ENCODE measurements at places on chromosomes 11 and 22.

DNA sequence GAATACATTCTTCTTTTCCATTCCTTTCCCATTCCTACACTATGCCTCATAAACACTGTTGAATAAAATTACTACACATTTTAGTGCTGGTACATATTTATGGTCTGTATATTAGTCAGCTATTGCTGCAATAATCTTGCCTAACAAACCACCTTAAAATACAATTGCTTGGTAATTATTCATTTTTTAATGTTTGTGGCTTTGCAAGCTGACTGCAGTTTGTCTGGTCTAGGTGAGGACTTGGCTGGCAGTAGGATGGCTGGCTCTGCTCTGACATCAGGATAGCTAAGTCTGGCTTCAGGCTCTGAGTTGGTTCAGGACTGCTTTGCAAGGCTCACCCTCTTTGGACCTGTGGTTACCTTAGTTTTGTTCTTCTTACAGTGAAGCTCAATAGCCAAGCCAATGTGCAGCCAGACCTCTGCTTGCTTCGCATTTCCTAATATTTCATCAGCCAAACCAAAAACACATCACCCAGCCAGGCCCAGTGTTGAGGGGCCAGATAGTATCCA is 913.4 kb upstream of the RAG2 start:
- no peak for DNase-seq

DNA sequence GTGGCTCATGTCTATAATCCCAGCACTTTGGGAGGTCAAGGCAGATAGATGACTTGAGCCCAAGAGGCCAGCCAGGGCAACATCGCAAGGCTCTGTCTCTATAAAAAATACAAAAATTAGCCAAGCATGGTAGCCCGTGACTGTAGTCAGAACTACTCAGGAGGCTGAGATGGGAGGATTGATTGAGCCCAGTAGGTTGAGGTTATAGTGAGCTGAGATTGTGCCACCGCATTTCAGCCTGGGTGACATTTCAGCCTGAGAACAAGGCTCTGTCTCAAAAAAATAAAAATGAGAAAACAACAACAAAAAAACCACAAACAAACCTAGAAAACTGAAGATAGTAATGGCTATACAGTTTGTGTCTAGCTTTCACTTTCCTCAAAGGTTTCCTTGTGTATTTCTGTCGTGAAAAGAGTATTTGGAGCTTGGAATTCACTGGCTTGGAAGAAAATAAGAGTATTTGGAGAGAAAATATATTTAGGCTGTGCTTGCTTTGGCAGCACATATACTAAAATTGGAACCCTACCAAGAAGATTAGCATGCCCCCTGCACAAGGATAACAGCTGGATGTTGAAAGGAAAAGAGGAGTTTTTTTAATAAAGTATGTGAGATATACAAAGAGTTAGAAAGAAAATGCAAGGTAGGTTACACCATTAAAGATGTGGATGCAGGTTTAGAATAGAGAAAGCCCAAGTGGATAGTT is 3.9 kb upstream of the BIRC3 start:
- no peak for DNase-seq

- DNase-seq: no peak
These were observed 80.1 kb downstream of the C2CD3 start for GRCh38 chr11:74090701-74091100.

- DNase-seq: no peak
These were observed 7.8 kb upstream of the RRM1 start for GRCh38 chr11:4086575-4087353.

- peak; percentile 18 for DNase-seq
These were observed 19.7 kb upstream of the GLYATL1 start for GRCh38 chr11:58919561-58919960.

GRCh38 chr11:128026596-128026995 is 560.8 kb downstream of the ETS1 start:
- DNase-seq: peak; percentile 49

DNA sequence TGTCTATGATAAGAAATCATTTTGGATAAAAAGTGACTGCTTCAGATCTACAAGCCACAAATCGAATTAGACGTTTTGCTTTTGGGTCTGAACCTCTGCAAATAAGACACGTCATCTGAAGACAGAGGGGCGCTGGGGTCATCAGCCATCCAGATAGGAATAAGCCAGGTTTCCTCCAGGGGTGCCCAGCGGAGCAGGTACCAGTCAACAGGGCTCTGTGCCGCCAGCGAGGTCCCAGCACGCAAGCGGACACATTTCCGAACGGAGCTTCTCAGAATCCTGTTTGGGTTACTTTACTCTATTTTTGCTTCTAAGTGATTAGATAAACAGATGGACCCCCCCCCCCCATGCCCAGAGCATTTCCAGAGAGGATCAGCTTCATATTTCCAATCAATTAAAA is 873.8 kb downstream of the BRD1 start:
- no peak for DNase-seq

GRCh38 chr11:16356057-16356760 is at the start of gene SOX6:
SOX6 (minus strand) TSS chr11:16356546; CDS start chr11:16341248, 15,298 bp downstream.
- DNase-seq: peak; percentile 19

- DNase-seq: peak; percentile 22
These were observed 862 bp upstream of the CENATAC start for GRCh38 chr11:118996926-118997626.

DNA sequence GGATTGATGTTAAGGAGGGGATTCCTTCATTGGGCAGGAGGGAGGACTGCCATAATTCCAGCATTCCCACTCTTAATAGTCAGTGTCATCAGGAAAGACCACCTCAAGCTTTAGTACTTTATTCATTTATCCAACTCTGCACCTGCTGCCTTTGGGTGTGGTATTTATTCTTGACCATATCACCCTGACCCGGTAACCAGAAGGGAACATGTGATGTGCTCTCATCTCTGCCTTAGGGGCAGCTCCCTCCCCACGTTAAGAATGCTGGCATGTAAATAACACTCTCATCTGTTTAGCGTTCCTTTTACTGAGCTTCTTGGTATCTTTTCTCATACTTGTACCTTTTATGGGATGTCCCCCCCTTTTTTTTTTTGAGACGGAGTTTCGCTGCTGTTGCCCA is 7.7 kb downstream of the CAT start:
- DNase-seq: no peak

DNA sequence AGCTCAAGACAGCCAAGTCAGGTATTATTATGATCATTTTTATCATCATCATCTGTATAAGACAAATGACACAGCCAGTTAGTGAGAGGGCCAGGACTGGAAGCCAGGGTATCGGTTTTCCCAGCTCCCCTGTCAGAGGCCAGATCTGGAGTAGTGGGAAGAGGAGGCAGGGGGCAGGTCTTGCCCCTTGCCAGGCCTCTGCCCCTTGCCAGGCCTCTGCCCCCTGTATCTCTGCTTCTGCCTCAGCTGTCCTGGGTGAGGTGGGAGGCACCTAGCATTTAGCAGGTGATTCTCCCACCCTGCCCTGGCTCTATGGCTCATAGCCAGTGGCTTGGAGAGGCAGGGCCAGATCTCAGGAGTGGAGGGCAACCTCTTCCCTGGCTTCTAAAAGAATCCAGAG is 67.3 kb downstream of the PRDM11 start:
- DNase-seq: no peak

DNA sequence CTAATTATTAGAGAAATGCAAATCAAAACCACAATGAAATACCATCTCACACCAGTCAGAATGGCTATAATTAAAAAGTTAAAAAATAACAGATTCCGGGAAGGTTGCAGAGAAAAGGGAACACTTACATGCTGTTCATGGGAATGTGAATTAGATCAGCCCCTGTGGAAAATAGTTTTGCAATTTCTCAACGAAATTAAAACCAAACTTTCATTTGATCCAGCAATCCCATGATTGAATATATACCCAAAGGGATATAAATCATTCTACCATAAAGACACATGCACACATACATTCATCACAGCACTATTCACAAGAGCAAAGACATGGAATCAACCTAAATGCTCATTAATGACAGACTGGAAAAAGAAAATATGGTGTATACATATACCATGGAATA is 32.5 kb downstream of the NOX4 start:
- no peak for DNase-seq

GRCh38 chr22:48156603-48157355 is 1394.3 kb downstream of the TBC1D22A start:
- DNase-seq: no peak

GRCh38 chr11:119895981-119896380 is 167.0 kb upstream of the NECTIN1 start:
- no peak for DNase-seq

DNA sequence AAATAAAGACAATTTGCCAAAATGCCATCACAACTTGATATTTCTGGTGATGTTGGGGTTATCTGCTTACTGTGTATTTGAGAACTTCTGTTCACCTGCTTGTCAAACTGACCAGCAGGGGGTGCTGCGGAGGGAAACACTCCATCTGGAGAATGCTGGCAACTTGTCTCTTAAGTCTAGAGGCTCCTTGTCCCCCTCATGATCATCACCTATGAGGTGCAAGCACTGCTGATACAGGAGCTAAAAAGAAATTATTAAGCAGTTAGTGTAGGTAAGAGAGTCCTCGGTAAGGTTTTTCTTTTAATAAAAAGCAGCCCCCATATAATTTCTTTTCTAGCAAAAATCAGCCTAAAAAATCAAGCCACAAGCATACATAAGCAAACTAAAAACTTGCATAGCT is 32.7 kb upstream of the GLYATL1B start:
- DNase-seq: no peak

- DNase-seq: no peak
These were observed 45.7 kb downstream of the TTC17 start for GRCh38 chr11:43404406-43404805.

GRCh38 chr11:97685695-97686094 is 1295.9 kb downstream of the JRKL start:
- DNase-seq: no peak

- DNase-seq: no peak
These were observed 410.9 kb upstream of the B3GAT1 start for GRCh38 chr11:134822897-134823296.

- no peak for DNase-seq
These were observed 450.9 kb downstream of the RAB38 start for GRCh38 chr11:87724358-87724757.

DNA sequence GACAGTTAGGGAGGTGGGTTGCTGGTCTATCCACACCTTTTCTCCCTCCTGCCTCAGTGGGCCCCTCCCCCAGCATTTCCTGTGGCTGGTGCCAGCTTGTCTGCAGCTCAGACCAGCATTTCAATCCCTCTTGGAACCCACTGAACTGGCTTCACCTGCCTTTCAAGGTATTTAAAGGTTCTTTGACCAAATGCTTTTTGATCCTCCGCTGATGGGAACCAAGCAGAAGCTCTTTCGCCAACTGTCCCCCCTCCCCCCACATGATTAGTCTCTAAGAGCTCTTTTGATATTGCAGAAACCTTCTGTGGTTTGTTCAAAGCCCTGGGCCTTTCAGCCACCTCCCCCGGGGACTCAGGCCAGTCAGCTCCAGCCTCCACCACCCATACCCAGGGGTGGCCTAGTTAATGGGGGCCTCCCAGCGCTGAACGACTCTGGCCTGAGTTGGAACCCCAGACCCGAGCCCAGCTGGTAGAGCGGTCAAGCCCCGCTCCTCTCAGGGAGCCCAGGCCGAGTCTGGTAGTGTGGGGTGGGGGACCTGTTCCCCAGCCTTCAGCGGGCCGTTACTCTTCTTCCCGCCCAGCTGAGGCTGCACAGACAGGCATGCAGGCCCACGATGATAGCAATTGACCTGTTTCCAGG is 6.0 kb upstream of the SYT7 start:
- DNase-seq: no peak

DNA sequence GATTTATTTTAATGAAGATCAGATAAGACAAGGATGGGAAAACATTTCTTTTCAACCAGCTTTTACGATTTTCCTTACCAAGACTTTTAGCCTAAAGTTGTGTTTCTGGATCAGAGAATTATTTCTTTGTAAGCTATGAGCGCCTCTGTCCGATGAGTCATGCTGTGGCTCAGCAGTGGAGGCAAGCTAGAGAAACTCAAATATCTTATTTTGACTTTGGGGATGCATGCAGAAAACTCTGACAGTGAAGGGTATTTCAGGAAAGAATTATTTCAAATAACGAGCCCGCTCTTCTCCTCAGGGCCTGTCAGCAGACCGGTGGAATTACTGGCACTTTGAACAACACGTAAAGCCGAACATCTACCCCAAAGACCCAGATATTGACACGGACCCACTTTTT is 77.9 kb upstream of the OR5AK2 start:
- DNase-seq: peak; percentile 58

DNA sequence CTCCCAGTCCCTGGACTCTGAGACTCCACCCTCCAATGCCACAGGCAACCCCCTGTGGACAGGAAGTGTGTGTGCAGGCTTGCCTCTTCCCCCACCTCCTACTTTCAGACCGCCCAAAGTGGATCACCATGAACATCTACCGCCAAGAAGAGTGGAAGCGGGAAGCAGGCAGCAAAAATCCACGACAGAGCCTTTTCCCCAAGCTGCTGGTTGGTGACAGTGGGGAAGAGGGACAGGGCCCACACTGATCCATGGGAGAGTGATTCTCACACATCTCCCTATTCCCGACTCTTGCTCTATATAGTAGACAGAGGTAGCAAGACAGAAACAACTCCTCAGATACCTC is 53.4 kb upstream of the SPATA19 start:
- no peak for DNase-seq

- DNase-seq: no peak
These were observed 734 bp downstream of the ZP1 start for GRCh38 chr11:60867871-60868681.

DNA sequence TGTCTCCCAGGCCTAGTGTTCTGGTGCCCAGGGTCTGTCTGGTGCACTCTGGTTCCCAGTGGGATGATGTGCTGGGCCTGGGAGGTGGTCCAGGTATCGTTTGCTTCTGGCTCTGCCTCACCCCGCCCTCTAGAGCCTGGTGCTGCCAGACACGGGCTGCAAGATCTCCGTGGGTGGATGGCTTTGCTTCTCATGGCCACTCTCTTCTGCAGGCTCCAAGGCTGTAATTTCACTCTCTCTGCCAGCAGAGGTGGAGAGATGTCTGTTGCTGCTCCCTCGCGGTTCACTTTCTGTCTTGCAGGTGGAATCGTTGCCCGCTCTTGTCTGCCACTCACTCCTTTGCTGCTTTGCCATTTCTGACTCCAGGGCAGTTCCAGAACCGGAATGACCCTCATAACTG is 13.4 kb downstream of the NADSYN1 start:
- no peak for DNase-seq

All from urothelium cell line (cell line).